ENCODE measurements at places on chromosomes 13 and 19.

DNA sequence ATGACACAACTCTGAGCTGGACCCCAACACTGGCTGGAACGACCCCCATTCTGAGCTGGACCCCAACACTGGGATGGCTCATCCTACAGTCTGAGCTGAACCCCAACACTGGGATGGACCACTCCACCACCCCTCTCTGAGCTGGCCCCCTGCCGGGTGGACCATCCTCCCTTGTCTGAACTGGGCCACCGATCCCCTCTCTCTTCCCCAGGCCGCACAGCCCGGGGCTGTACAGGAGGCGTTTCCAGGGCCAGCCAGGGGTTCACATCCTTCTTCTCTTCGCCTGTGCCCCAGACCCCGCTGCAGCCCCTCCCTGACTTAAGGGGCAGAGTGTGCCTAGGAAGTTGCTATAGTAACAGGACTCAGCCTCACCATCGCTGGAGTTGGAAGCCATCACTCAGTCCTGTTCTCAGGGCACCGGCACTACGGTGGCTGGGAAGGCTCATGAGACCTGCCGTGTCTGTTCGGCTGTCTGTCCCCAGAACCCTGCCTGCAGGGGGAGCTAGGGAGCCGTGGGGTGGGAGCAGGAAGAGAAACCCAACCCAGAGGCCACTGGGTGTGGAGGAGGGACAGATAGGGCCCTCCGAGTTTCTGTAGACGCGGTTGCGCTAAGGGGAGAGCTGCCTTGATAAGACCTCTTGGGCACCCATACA is 3.7 kb downstream of the PRKACA start:
- DNase-seq: no peak

- DNase-seq: no peak
Observed at GRCh38 chr13:73355134-73355533, 296.3 kb downstream of the KLF5 start.

DNA sequence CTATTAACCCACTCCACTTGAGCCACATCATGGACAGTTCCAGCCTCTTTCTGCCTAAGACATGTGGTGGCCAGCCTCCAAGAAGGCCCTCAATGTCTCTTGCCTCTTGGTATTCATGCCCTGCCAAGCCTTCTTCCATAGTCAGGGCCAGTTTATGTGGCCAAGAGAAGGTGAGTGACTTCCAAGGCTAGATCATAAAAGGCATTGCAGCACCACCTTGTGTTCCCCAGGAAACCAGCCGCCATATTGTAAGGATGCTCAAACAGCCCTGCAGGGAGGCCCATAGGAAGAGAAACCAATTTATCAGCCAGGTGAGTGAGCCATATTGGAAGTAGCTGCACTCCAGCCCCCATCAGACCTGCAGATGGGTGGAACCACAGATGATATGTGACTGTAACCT is 12.3 kb upstream of the DNMT1 start:
- DNase-seq: no peak

- DNase-seq: no peak
Observed at GRCh38 chr19:408902-409515, at the start of gene C2CD4C. Gene C2CD4C, minus strand, starts transcription at chr19:409147. Its CDS starts 786 bp downstream, at chr19:408361.

DNA sequence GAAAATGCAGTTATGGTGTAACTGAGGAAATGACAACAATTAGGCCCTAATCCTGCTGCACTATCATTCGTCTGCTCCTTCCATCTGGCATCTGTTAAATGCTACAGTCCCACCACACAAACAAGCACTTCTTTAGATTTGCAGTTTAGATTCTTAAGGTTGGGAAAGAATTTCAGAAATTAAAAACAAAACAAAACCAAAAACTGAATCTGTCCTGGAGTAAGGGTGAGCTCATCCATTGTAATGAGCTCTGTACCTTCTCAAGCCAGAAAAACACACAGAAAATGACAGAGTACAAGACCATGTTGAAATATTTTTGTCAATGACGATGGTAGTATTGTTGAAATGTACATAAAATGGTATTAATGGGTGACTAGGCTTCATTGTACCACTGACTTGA is 28.3 kb downstream of the SMAD9 start:
- DNase-seq: no peak

DNA sequence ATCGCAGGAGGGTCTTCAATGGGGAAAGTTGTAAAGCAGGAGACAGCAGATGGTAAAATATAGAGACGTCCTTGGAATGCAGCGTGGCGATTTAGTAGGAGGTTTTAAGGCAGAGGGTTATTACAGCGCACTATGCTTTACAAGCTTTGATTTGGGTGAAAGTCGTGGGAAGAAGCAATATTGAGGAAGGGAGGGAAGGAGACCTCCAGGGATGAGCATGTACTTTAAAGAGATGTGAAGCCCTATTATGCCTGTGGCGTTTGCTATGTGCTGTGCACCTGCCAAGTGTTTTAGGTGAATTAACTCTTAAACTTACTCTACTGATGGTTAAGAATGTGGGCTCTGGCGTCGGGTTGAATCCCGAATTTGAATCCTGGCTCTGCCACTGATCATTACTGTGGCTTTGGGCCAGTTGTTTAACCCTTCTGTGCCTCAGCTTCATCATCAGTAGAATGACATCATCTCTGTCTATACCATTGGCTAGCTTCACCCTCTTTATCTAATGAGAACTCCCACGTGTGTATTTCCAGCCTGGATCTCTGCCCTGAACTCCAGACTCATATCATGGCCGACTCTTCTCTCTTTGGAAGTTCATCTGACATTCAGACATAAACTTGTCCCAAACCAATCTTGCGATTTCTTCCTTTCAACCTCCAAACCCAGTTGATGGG is 583 bp downstream of the CCDC61 start:
- DNase-seq: no peak

- no peak for DNase-seq
Observed at GRCh38 chr13:23144431-23144830, 36.3 kb upstream of the SGCG start.

GRCh38 chr19:39409208-39410016 is 2.8 kb downstream of the ZFP36 start:
- DNase-seq: peak; percentile 56

- peak; percentile 24 for DNase-seq
Observed at GRCh38 chr19:7595466-7596133, at the start of gene CAMSAP3. Gene CAMSAP3, plus strand, starts transcription at chr19:7595863. Its CDS starts 140 bp downstream, at chr19:7596003.

DNA sequence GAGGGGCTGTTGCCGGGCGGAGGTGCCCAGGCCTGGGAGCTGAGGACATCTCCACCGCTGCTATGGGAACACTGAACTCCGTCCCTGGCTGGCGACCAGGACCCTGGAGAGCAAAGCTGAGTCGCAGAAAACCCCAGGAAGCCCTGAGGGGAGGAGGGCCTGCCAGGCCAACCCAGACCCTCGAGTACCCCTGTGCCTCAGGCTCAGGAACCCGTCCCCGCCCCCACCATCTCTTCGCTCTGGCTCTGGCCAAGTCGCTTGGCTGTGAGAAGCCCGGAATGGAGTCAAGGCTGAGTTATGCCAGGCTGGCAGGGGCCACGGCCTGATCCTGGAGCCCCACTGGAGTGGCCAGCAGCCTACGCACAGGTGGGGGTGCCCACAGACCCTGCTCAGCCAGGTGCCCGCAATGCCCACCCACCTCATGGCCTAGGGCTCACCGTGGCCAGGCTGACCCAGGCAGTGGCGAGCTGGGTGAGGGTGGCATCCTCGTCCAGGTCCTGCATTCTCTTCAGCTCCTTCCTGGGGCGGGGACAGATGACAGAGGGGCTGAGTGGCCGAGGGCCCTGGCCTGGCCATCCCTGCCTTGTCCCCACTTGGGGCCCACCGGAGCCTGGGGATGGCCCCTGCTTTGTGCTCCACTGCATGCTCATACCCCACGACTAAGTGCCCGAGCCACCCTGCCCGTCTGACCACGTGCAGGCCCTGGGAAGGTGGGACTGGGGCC is 8.5 kb upstream of the CERS1 start:
- peak; percentile 79 for DNase-seq

GRCh38 chr13:46032341-46032740 is 20.2 kb downstream of the ZC3H13 start:
- DNase-seq: no peak

GRCh38 chr19:13150187-13150930 is at the start of the genes IER2 and STX10:
Gene IER2, plus strand, starts transcription at chr19:13150411. Its CDS starts 2,776 bp downstream, at chr19:13153187.
Gene STX10, minus strand, starts transcription at chr19:13150375. Its CDS starts 202 bp downstream, at chr19:13150173.
- DNase-seq: peak; percentile 97

- DNase-seq: no peak
Observed at GRCh38 chr13:21934284-21934683, 263.4 kb downstream of the FGF9 start.

GRCh38 chr19:48552406-48553322 is 692 bp downstream of the SULT2B1 start:
- DNase-seq: no peak

DNA sequence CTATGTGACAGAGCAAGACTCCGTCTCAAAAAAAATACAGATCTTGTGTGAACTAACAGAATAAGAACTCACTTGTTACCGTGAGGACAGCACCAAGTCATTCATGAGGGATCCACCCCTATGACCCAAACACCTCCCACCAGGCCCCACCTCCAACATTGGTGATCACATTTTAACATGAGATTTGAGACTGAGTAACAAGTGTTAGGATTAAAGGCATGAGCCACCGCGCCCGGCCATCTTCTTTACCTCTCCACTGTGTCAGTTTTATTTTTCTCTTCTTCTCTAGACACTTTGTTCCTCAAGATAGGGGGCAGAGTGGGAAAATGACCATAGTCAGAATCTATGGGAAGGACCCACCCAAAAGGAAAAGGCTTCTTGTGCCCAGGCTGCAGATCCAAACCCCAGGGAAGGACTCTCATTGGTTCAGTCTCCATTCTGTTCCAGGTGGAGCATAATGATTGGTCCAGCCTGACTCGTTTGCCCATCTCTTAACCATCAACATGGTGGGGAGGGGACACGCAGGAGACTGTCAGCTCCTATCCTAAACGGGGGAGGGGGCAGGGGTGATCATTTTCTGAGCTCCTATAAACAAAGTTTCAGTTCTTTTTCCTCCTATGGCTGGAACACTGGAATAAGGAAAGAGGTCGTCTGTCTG is 1.3 kb upstream of the CALM3 start:
- DNase-seq: no peak

GRCh38 chr13:91157273-91158016 is 190.0 kb upstream of the MIR17HG start:
- no peak for DNase-seq

DNA sequence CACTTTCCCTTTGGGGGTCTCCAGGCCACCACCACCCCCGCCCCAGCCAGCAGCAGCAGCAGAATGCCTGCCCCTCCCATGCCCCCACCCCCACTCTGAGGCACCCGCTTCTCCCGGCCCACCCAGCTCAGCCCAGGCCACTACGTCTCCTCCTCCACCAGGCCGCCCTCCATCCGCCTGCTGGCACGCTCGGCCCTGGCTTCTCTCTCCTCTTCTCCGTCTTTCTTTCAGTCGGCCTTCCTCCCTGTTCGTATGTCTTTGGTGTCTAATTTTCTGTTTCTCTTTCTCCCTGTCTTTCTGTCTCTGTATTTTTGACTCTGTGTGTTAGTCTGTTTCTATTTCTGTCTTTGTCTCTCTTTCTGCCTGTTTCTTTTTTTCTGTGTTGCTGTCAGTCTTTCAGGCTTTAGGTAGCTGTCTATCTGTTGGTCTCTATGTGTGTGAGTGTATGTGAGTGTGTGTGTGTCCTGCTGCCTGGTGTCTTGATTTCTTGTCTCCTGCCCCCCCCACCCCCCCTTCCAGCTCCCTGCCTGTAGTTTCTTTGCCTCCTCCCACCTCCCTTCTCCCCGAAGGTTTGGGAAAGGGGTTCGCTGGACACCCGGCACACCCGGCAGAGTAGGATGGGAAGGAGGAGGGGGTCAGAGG is at the start of gene LGI4:
Gene LGI4 (minus strand): TSS at position 459 of the 642 bp plus-strand sequence. CDS start 379 bp downstream, at position 80.
- peak; percentile 32 for DNase-seq

- DNase-seq: no peak
Observed at GRCh38 chr19:18167011-18167410, 6.6 kb upstream of the IFI30 start.

DNA sequence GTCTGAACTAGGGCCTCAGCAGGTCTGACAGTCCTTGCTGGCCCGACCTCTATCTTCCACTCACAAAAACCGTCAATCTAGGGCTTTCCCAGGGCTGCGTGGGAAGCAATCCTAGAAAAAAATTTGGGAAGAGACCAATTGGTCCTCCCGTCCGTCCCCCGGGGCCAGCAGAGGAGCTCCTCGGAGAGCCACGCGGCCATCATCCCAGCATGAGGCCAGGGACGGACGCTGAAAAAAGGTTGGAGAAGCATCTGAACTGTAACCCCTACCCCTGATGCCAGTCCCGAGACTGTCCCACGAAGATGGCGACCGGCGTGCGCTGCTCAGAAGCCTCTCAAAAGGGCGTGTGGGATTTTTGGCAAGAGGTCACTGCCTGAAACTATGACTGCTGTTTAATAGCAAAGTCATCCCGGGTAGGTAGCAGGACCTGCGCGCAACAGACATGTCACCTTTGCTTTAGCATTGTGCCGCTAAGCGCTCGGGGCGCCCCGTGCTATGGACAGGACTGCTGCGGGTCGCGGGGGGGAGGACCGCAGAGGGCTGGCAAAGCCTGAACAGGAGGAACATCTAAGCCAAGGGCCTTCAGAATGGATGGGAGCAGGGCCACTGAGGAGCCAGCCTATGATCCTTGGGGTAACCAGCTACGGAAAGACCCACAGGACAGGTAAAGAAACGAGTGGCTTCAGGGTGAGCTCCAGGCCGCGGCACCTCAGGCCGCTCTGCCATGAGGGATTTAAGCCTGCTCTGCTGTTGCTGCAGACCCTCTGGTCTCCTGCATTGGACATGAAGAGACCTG is 10.6 kb downstream of the AKAP8 start:
- no peak for DNase-seq

DNA sequence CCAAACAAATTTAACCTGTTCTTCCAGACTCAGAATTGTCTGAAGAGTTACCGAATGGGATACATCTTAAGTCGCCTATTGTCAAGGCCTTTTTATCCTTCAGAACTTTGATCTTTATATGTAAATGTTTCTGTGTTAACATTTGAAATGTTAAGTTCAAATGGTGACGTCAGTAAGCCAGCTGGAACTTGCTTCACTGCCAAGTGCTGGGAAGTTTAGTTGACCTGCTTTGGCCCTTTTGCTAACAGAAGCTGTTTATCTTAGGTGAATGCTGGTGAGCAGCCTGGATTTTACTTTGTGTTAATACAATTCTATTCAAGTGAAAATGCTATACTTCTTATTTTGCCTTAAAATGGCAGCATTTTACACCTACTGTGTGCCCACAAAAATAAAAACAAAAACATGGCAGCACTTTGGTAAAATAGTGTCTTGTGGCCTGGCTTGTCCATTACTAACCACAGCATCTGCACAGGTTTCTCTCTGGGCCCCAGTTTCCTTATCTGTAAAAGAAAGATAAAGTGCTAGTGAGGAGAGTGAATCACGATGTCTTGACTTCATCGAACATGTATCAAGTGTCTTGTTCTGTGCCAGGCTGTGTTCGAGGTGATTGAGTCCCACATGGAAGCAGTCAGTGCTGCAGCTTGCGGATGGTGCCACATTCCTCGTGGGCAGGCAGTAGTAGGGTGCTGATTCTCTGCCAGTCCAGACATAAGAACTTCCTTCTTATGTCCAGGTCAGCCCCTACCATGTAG is 2.2 kb downstream of the NAXD start:
- no peak for DNase-seq

DNA sequence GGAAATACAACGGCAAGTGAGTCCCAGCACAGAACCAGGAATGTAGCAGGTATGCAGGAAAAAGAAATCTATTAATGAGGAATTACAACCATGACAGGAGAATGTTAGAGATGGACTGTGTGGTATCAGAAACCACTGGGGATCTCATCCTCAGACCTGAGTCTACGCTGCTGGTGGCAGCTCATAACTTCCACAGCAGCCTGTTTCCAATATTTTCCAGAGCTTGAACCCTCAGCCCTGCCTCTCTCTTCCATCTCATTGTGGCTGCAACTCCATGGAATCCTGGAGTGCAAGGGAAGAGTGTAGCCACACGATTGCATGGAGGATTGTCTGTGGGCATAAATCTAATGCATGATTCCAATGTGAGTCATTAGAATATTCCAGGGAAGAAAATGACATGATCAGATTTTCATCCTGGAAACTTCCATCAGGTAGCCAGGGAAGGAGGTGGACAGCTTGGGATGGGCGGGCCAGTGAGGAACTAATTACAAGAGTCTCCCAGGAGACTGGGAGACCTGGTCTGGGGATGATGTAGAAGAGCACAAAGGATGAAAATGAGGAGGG is 14.9 kb downstream of the PLA2G4C start:
- DNase-seq: no peak

All from Ammon's horn (tissue), 1 donor.